ENCODE measurements at places on chromosomes 13 and 19.

- DNase-seq = peak; percentile 61
Observed at GRCh38 chr13:80755910-80756309, 415.0 kb upstream of the SPRY2 start.

- no peak for DNase-seq
Observed at GRCh38 chr13:24004971-24005370, 107.7 kb upstream of the C1QTNF9B start.

GRCh38 chr19:40605216-40605971 lies 4.2 kb downstream of the LTBP4 start:
- peak; percentile 68 for DNase-seq

GRCh38 chr13:73879346-73880015 lies 254.7 kb downstream of the KLF12 start:
- peak; percentile 26 for DNase-seq

GRCh38 chr13:50635504-50635903 lies 208.0 kb downstream of the DLEU7 start:
- DNase-seq = peak; percentile 51

DNA sequence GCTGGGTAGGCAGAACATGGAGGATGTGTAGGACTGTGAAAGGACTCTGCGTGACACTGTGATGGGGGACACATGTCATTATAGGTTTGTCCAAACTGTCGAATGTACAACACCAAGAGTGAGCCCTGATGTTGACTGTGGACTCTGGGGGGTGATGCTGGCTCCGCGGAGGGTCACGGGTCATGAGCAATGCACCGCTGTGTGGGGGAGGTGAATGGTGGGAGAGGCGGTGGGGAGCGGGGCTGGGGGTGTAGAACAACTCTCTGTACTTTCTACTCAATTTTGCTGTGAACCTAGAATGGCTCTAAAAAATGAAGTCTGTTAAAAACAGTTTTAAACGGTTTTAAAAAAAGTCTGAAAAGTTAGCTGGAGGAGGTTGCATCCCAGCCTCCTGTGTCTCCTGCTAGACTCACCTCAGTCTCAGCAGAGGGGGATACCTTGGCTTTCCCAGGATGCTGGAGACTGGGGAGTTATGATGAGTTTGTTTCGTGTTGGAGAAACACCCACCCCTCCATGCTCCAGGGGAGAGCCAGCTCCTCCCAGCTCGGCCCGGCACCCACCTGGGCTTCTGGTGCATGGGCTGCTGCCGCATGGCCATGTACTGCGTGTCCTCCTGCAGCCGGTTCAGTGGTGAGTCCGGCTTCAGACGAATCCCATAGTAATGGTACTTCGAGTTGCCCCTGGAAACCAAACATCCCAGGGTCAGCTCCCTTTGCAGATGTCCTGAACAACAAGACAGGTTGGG lies 34.7 kb upstream of the RANBP3 start:
- no peak for DNase-seq

- peak; percentile 52 for DNase-seq
Observed at GRCh38 chr13:110400786-110401533, 93.9 kb downstream of the COL4A2 start.

DNA sequence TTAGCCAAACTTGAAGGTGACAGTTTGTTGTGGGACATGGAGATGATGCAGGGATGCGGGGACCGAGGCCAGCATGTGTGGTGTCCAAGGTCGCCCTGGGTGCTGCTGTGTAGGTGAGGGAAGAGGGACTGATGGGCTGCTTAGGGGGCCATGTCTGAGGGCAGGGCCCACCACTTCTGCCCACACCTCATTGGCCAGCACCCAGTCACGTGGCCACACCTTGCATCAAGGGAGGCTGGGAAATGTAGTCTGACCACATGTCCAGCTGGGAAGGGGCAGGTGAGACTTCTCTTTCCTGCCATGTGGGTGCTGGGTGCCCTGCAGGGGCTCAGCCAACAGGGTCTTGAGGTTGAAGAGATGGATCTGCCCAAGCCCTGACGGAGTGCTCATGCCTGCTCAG lies 88.9 kb downstream of the KDM4B start:
- DNase-seq = no peak

DNA sequence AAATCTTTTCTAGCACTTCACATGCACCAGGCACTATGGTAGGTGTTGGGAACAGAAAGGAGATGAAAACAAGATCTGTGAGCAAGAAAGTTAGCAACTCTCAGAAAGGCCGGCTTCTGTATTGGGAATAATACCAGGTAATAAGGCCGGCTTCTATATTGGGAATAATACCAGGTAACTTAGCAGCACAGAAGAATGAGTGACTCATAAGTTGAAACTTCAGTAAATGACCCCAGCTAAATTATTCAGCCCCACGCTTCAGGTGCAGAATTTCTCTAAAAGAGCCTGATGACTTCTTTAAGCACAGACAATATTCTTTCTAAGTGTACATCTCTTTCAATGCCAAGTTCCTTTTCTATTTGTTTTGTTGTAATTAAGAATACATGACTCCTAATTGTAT lies 151.3 kb downstream of the MYO16 start:
- DNase-seq = no peak

DNA sequence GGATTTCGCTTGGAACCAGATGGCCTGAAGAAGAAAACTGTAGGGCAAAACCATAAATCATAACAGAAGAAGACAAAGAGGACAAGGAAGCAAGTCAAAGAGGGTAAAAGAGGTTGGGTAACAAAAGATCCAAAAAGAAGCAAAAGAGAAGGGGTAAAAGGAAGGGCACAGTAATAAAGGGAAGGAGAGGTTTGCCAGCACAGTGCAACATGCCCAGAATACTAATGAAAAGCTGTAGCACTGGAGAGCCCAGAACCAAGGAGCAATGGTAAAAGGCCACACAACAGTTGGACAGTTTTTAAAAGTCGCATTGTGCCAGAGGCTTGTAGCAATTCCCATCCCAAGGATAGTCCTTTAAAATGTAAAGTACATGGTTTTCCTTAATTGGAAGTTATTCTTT lies 506.6 kb downstream of the PCDH9 start:
- DNase-seq = no peak

- peak; percentile 87 for DNase-seq
Observed at GRCh38 chr19:12721656-12722565, 1.8 kb downstream of the TNPO2 start.

- no peak for DNase-seq
Observed at GRCh38 chr13:109376936-109377335, 409.4 kb downstream of the IRS2 start.

DNA sequence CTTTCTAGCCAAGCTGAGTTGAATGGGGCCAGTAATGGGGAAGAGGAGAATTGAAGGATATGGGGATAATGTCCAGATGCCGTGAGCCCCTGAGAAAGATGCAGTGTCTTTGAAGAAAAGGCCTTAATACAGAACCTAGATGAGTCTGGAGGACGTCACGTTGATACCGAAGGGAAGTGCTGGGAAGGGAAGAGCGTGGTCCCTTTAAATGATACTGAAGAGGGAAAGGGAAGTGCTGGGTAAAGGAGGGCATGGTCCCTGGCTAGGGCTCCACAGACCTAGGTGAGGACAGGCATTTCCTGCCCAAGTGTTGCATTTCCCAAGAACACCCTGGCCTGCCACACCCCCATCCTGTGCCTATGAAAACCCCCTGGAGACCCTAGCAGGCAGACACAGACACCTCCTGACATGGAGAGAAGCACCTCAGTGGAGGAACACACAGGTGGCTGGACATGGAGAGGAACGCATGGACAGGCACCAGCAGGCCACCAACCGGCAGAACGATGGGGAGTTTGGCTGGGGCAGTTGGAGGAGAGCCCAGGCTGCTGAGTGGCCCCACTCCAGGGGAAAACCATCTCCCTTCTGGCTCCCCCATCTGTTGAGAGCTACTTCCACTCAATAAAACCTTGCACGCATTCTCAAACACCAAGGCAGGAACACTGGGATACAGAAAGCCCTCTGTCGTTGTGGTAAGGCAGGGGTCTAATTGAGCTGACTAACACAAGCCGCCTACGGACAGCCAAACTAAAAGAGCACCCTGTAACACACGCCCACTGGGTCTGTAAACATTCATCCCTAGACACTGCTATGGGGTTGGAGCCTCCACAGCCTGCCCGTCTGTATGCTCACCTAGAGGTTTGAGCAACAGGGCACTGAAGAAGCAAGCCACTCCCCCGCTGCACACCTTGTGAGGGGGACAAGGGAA lies 34.9 kb upstream of the POMP start:
- no peak for DNase-seq

DNA sequence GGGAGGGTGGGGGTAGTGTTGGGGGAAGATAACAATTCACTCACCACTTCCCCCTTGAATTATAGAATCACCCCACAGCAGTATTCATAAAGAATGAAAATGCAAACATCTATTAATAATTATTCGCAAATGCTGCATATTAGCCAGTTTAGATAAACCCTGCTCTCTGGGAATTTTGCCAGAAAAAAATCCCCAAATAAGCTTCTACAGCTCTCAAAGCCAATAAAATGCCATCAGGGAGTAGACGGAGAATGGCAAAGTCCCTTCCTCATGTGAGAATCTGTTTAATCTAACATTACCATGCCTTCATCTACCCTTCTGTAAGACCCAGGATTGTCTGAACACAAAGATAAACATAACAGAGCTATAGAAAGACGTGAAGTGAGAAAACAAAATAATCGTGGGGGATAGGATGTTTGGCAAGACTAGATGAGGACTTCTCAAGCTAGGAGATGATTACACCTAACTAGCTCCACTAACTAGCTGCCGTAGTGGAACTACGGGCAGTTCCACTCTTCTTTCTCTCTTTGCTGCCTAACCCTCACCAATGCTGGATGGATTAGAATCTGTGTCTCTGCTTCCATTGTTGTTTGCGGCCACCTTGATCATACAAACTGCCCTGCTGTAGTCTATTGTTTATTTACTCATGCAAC lies 32.4 kb upstream of the CACNA1A start:
- DNase-seq = no peak

DNA sequence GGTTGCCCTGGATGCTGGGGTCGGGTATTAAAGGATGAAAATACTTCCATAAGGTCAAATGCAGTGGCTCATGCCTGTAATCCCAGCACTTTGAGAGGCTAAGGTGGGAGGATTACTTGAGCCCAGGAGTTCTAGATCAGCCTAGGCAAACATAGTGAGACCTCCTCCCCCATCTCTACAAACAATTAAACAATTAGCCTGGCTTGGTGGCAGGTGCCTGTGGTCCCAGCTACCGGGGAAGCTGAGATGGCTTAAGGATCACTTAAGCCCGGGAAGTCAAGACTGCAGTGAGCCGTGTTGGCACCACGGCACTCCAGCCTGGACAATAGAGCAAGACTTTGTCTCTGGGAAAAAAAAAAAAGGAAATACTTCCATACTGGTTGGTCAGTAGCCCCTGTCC lies 1.5 kb downstream of the KLK11 start:
- DNase-seq = no peak

DNA sequence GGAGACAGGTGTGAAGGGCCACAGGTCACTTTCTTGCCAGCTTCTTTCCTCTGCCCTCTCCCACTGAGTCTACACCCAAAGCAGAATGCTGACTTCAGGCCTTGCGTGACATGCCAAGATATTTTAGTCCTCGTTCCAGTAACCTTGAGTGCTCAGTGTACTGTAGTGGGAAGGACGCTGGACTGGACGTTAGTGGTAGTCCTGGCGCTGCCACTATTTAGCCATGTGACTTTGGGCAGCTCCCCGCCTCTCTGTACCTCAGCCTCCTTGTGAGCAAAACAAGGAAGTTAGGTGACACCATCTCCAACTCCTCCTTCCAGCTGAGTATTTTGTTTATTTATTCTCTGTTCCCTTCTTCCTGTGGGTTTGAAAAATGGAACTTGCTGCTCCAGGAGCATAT lies 86.1 kb downstream of the FRY start:
- DNase-seq = no peak

DNA sequence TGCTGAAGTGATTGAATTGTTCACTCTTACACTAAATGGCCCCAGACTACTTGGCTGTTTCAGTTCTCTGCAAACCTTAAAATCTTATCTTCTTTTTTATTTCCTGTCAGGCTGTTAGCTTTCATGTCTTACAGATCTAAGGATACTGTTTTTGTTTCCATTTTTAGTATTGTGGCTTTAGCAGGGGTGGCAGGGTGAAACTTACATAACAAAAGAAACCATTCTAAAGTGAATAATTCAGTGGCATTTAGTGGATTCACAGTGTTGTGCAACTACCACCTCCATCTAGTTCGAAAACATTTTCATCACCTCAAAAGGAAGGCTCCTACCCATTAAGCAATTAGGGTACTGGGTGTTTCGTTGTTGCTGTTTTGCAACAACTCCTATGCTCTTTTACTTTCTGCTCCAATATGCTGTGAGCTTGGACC lies 19.8 kb downstream of the TMEM272 start:
- DNase-seq = no peak
